GM23338 (cell line): ENCODE measurements at places on chromosomes 3 and 15. TPM values are rescaled to one million over a fixed set of nuclear protein-coding genes. Genes with fewer than 3 reads are reported as not detected.

The IMPDH2 gene
- polyA plus RNA-seq, result 198 and 216 TPM in 2 replicates

The CXCR6 gene
- 0.10 and 0.24 TPM in 2 replicates for polyA plus RNA-seq

The VPS39 gene
- polyA plus RNA-seq, result 14.1 and 14.9 TPM in 2 replicates

The TIGIT gene
- polyA plus RNA-seq, result 0.07 and 0.50 TPM in 2 replicates

The TRIM71 gene
- polyA plus RNA-seq, result 71.2 and 71.5 TPM in 2 replicates

The COL6A5 gene
- polyA plus RNA-seq, result 0.05 TPM in 1 of 2 replicates, not detected in the other

The KBTBD13 gene
- polyA plus RNA-seq, result 0.09 TPM in 1 of 2 replicates, not detected in the other

The MESP1 gene
- 0.91 TPM in 1 of 2 replicates, not detected in the other for polyA plus RNA-seq

The TMA7 gene
- polyA plus RNA-seq, result 2,089 and 2,333 TPM in 2 replicates

The TMC3 gene
- 0.07 and 0.10 TPM in 2 replicates for polyA plus RNA-seq

The ACTRT3 gene
- polyA plus RNA-seq, result 2.0 and 2.9 TPM in 2 replicates

The CELSR3 gene
- polyA plus RNA-seq, result 7.5 and 8.3 TPM in 2 replicates

The FAM107A gene
- polyA plus RNA-seq, result 0.61 and 1.1 TPM in 2 replicates

The CPOX gene
- polyA plus RNA-seq, result 12.4 and 13.3 TPM in 2 replicates

The BNC1 gene
- 0.26 and 0.28 TPM in 2 replicates for polyA plus RNA-seq

The GJD2 gene
- polyA plus RNA-seq, result 0.29 and 0.38 TPM in 2 replicates

The GANC gene
- 7.4 and 8.3 TPM in 2 replicates for polyA plus RNA-seq

The CAMP gene
- polyA plus RNA-seq, result not detected in 2 replicates

The PLSCR1 gene
- 47.3 and 62.7 TPM in 2 replicates for polyA plus RNA-seq

The CPN2 gene
- polyA plus RNA-seq, result 0.10 TPM in 1 of 2 replicates, not detected in the other

The ENTPD3 gene
- polyA plus RNA-seq, result 0.19 and 0.32 TPM in 2 replicates

The C3orf49 gene
- polyA plus RNA-seq, result 0.23 TPM in 1 of 2 replicates, not detected in the other

The NTRK3 gene
- 4.0 and 5.3 TPM in 2 replicates for polyA plus RNA-seq

The CDAN1 gene
- 6.0 and 6.6 TPM in 2 replicates for polyA plus RNA-seq

The STRA6 gene
- 8.2 TPM in 2 replicates for polyA plus RNA-seq

The SHF gene
- 5.8 and 6.6 TPM in 2 replicates for polyA plus RNA-seq

The CD200R1 gene
- polyA plus RNA-seq, result 0.18 and 0.35 TPM in 2 replicates

The SPATA12 gene
- polyA plus RNA-seq, result 0.65 and 0.70 TPM in 2 replicates

The SLC41A3 gene
- 12.1 and 13.4 TPM in 2 replicates for polyA plus RNA-seq

The RTP1 gene
- 5.4 and 6.3 TPM in 2 replicates for polyA plus RNA-seq

The PCBP4 gene
- polyA plus RNA-seq, result 11.8 and 14.1 TPM in 2 replicates

The ABHD10 gene
- 16.9 and 18.4 TPM in 2 replicates for polyA plus RNA-seq

The TOP2B gene
- polyA plus RNA-seq, result 91.1 and 92.0 TPM in 2 replicates

The LRRC49 gene
- 6.9 and 8.5 TPM in 2 replicates for polyA plus RNA-seq

The PLS1 gene
- 18.0 and 18.4 TPM in 2 replicates for polyA plus RNA-seq

The CCDC39 gene
- polyA plus RNA-seq, result 1.6 and 2.6 TPM in 2 replicates

The ATP10A gene
- 0.36 and 0.66 TPM in 2 replicates for polyA plus RNA-seq

The XYLB gene
- polyA plus RNA-seq, result 1.6 and 2.3 TPM in 2 replicates

The GOLGA6L7 gene
- polyA plus RNA-seq, result 0.23 and 0.47 TPM in 2 replicates

The AHSG gene
- 0.18 and 0.21 TPM in 2 replicates for polyA plus RNA-seq

The SH3GL3 gene
- 15.9 and 18.8 TPM in 2 replicates for polyA plus RNA-seq

The CPNE9 gene
- polyA plus RNA-seq, result 6.2 and 7.0 TPM in 2 replicates

The PATL2 gene
- polyA plus RNA-seq, result 0.10 and 0.19 TPM in 2 replicates

The SLC51B gene
- polyA plus RNA-seq, result not detected in 2 replicates

The RYR3 gene
- polyA plus RNA-seq, result 1.1 and 1.5 TPM in 2 replicates

The TNFSF10 gene
- 0.21 and 0.27 TPM in 2 replicates for polyA plus RNA-seq

The SCN5A gene
- 8.4 and 10.2 TPM in 2 replicates for polyA plus RNA-seq

The PCSK6 gene
- 1.7 and 2.4 TPM in 2 replicates for polyA plus RNA-seq

The POTEB2 gene
- polyA plus RNA-seq, result not detected in 2 replicates

The CCR3 gene
- not detected in 2 replicates for polyA plus RNA-seq

The POLQ gene
- polyA plus RNA-seq, result 4.5 and 6.9 TPM in 2 replicates

The MB21D2 gene
- polyA plus RNA-seq, result 8.1 and 8.6 TPM in 2 replicates

The KLHL6 gene
- polyA plus RNA-seq, result 0.05 TPM in 1 of 2 replicates, not detected in the other

The CHAC1 gene
- 73.0 and 74.4 TPM in 2 replicates for polyA plus RNA-seq

The MGLL gene
- 0.71 and 1.3 TPM in 2 replicates for polyA plus RNA-seq

The PLOD2 gene
- 19.3 and 26.7 TPM in 2 replicates for polyA plus RNA-seq
